ENCODE measurements at places on chromosomes 11 and 22. TPM values are rescaled to one million over a fixed set of nuclear protein-coding genes. Genes with fewer than 3 reads are reported as not detected.

DNA sequence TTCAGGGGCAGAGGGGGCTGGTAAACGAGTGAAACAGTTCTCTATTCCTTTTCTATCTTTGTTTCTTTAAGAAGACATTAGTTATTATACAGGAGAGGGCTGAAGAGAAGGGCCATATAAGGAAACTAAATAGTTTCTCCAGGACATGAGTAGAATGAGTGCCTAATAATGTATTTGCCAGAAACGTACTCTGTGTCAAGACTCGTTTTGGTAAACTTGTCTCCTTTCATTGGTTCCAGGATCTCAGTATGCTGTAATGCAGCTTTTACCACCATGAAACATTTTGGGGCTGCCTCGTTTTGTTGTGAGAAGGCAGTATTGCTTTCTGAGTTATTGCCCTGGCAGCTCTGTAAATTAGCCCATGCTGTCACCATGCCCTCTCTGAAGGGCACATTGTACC lies 51.7 kb downstream of the POLD3 start:
- DNase-seq, result no peak

- no peak for DNase-seq
Observed at GRCh38 chr22:28937206-28938025, 54.0 kb downstream of the ZNRF3 start.

DNA sequence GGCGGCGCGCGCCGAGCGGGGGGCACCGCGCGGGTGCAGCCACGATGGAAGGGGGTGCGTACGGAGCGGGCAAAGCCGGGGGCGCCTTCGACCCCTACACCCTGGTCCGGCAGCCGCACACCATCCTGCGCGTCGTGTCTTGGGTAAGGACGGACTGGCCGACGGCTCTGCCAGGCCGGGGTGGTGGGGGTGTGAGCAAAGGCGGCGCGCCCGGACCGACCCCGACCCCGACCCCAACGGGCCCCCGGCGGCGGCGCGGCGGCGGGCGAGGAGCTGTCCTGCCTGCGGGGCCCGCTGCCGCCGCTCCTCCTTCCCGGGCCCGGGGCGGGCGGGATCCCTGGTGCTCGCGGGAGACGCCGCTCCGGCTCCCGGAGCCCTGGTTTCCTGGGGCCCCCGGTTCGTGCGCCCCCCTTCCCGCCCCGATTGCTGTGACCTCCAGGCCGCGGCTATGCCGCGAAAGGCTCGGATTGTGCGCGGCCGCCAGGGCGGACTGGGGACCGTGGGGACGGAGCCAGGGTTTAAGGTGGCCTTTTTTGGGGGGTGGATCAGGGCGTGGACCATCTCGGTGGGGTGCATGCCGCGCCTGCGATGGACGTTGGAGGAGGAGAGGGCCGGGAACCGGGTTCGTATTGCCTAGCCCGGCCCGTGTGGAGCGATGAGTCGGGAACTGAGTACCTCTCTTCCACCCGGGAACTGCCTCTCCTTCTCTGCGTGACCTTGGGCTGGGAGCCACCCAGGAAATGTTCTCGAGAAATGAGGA lies at the start of gene SYNGR1:
Gene SYNGR1 (plus strand): TSS at position 25 of the 760 bp plus-strand sequence. CDS start 20 bp downstream, at position 45.
- no peak for DNase-seq

DNA sequence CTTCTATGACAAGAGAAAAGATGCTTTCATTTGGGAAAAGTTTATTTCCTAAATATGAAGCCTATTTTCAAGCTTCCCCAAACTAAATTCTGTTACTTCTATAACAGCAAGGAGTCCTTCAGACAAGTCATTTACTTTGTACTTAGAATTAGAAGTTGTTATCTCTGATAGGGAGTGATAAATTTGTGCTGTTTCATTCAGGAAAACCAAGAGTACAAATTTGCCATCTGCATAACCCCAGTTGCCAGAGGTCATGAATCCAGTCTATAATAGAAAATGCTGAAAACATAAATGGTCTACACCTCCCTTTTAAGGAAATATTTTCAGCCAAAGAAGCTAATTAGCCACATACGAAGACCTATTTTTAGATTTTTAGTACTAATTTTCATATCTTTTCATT lies 61.3 kb downstream of the SBF2 start:
- no peak for DNase-seq

DNA sequence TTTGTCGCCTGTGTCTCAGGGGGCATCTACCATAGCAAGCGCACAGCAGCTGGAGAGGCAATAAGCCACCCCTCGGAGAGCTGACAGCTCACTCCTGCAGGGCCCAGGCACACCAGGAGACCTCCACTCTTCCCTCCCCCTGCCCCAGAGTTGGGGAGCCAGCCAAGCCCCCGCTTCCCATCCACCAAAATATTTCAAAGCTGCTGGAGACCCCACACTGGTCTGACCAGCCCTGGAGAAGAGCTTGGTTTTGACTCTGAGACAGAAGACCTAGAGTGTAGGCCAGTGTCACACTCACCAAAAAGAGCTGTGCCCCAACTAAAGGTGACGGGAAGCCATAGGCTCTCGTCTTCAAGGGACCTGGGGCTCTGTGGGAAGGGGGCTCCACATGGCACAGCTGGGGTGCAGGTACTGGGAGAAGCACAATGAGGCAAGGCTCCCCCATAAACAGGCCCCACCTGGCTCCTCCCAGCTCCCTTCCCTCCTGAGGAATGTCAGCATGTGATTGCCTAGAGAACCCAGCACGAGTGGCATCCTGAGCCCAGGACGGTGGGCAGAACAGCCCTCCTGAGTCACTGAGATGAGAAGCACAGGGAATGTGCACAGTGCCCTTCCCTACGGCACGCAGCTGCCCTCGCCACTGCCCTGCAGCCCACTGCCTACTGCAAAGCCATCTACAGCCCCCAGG lies 5.8 kb upstream of the GNAZ start:
- DNase-seq, result no peak

- no peak for DNase-seq
Observed at GRCh38 chr11:75402002-75402773, 2.9 kb downstream of the RPS3 start.

GRCh38 chr11:82906236-82906635 lies 4.7 kb downstream of the DDIAS start:
- no peak for DNase-seq

- DNase-seq, result no peak
Observed at GRCh38 chr11:117673602-117674001, 123.4 kb downstream of the DSCAML1 start.

- DNase-seq, result no peak
Observed at GRCh38 chr11:44096360-44097185, 1.1 kb downstream of the EXT2 start.

DNA sequence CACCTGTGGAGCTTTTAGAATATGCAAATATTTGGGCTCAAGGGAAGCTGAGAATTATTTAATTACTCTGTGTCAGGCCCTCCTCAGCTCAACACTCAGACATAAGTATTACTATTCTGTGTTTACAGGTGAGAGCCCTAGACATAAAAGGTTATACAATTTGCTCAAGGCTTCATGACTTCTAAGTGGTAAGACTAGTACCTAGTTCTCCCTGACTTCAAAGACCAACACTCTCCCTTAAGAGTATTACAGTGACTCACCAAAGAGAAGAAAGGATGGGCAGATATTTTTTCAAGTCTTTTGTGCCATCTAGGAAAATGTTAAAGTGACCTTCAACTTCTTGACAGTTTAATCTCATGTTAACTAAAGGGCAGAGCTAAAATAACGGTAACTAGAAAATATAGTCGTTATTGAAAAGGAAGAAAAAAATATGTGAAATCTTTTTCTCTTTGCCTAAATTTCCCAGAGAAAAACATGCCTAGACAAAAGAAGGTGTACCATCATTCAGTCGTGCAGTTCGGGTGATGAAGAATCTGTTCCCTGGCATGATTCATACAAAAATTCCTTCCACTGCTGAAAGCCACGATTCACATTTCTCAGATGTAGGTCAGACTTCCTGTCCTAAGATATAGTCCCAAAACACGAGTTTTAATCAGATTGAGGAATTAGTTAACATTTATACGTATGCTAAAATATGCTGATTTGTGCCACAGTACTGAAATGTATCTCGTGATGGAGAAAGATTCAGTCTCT lies 849.1 kb upstream of the API5 start:
- DNase-seq, result no peak

DNA sequence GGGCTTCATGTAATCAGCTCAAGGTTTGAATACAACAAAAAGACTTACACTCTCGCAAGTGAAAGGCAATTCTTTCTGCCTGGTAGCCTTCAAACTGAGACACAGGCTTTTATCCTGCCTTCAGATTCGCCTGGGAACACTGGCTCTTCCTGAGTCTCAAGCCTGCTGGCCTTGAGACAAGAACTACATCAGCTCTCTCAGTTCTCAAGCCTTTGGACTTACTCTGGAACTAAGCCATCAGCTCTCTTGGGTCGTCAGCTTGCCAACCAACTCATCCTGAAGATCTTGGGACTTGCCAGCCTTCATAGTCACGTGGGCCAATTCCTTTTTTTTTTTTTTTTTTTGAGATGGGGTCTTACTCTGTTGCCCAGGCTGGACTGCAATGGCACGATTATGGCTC lies 35.7 kb upstream of the LRRC10B start:
- DNase-seq, result no peak

DNA sequence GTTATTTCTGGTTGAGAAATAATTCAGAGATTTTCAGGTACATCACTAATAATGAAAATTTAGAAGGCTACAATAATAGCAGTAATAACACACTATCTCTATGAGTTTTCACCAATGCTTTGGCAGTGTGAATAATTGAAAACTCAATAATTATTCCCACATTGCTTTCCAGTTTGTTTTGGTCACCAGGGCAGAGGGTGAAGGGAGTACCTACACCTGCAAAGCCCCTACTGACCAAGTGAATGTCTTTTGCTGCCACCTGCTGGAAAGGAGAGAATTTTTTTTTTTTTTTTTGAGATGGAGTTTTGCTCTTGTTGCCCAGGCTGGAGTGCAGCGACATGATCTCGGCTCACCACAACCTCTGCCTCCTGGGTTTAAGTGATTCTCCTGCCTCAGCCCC lies 3.2 kb downstream of the NELL1 start:
- no peak for DNase-seq

GRCh38 chr11:45423036-45423435 lies 136.9 kb upstream of the SYT13 start:
- DNase-seq, result no peak

GRCh38 chr11:14237444-14237961 lies 121.5 kb downstream of the RRAS2 start:
- no peak for DNase-seq

DNA sequence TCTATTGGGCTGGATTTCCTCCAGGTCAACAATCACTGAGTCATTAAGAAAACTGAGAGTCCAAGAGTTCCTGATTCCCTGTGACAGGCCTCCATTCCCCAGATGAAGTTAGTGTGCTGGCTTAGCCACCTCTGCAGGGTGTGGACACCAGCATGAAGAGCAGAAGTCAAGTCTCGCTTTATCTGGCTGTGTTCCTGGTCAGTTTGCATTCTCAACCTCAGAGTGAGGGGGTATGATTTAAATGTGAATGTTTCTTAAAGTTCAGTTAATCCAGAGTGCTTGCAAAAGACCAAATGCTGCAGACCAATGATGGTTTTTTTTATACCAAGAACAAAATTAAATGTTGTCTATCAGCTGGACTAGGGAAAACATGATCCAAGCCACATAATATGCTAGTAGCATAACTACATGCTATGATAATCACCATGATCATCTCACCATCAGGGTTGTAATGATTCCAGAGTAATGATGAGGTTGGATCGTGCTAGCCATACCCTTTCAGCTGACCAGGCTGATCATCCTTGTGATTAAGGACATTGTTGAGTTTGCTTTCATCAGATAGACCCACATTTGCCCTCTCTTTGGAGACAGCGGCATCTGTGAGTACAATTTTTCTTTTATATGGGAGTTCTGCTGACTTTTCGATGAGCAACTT lies 145.8 kb upstream of the ARHGAP20 start:
- DNase-seq, result no peak

- DNase-seq, result no peak
Observed at GRCh38 chr11:124791626-124792341, 8.4 kb downstream of the MSANTD2 start.

DNA sequence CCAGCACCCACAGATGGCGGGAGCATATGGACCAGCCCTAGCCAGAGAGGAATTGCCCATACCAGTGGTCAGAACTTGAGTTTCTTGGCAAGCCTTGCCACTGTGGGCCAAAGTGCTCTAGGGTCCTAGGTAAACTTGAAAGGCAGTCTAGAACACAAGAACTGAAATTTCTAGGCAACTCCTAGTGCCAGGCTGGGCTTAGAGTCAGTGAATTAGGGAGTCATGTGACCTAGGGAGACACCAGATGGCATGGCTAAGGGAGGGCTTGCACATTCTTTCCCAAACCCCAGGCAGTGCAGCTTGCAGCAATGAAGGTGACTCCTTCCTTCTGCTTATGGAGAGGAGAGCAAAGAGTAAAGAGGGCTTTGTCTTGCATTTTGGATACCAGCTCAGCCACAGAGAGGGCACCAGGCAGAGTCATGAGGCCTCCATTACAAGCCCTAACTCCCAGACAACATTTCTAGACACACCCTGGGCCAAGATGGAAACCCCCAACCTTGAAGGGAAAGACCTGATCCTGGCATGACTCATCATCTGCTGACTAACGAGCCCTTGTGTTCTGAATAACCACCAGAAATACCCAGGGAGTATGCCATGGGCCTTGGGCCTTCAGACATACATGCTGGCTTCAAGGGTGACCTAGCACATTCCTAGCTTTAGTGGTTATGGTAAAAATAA lies 19.2 kb upstream of the OR56A3 start:
- no peak for DNase-seq

DNA sequence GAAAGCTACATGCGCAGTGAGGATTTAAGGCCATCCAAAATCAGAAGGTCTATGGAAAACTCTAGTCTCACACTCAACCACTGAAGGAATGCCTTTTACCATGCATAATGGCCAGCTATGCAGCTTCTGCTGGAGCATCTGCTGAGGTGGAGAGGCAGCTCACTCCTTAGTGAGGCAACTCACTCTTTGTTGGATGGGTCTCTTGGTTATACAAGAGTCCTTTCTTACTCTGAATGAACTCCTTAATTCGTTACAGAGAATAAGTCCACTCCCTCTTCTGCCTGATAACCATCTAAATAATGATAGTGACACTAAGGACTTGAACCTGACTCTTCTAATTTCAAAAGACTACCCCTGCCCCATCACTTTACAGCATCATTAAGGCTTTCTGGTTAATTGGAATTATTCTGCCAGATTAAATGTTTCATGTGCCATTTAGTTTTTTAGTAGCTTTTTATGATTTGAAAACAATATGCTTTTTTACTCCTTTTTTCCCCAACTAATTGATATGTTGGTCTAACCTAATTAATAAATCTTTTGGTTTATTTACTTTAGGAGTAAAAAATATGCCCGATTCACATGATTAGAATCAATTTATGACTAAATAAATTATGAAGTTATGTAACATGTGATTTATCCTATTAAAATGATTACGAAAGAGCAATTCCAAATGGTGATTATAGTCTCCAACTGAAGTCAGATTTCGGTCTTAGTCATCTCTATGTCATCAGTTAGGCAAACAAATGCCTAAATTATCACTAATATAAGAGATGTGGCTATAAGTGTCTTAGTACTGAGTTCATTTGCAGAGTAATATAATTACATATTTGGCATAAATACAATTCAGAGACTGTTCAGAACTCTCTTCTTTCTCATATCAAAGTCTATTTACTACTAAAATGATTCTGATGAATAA lies 286.7 kb upstream of the CCDC90B start:
- no peak for DNase-seq

LIMK2 gene
- 34.2 TPM for total RNA-seq

CCDC188 gene
- 0.14 TPM for total RNA-seq

MYEOV gene
- 0.83 TPM for total RNA-seq

SERHL2 gene
- total RNA-seq, result 2.3 TPM

KCNC1 gene
- total RNA-seq, result not detected

SYCE3 gene
- not detected for total RNA-seq

FAT3 gene
- not detected for total RNA-seq

OR51I1 gene
- not detected for total RNA-seq

INS gene
- not detected for total RNA-seq

Data from activated CD4-positive, alpha-beta T cell treated with anti-CD3 and anti-CD28 coated beads, Interleukin-2, amount 10 ng/mL, durations not matched to agents 24 days and 14 days (primary cell).